C1 segment of cervical spinal cord (tissue), 14 donors: ENCODE measurements at places on chromosomes 11 and 22.

GRCh38 chr11:4551346-4551979, 6.5 kb downstream of the OR52M1 start:
- DNase-seq = no peak

DNA sequence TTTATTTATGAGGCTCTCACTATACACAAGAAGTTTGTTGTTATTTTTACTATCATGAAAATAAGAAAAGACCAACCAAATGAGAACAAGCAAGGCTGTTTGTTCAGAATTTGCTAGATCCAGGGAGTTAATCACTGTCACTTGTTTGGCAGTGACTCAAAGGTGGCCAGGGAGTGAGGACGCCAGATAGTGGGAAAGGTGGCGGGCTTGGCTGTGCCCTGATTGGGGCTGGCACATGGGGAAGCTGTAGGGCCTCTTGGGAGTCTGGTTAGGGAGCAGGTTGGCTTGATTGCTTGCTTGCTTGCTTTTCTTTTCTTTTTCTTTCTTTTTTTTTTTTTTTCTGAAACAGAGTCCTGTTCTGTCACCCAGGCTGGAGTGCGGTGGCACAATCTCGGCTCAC, 53.1 kb upstream of the SLC22A12 start:
- DNase-seq = no peak

GRCh38 chr11:118924591-118925585, 838 bp downstream of the BCL9L start:
- DNase-seq = no peak

- DNase-seq = no peak
Observed at GRCh38 chr11:100715165-100715761, 28.2 kb downstream of the ARHGAP42 start.

DNA sequence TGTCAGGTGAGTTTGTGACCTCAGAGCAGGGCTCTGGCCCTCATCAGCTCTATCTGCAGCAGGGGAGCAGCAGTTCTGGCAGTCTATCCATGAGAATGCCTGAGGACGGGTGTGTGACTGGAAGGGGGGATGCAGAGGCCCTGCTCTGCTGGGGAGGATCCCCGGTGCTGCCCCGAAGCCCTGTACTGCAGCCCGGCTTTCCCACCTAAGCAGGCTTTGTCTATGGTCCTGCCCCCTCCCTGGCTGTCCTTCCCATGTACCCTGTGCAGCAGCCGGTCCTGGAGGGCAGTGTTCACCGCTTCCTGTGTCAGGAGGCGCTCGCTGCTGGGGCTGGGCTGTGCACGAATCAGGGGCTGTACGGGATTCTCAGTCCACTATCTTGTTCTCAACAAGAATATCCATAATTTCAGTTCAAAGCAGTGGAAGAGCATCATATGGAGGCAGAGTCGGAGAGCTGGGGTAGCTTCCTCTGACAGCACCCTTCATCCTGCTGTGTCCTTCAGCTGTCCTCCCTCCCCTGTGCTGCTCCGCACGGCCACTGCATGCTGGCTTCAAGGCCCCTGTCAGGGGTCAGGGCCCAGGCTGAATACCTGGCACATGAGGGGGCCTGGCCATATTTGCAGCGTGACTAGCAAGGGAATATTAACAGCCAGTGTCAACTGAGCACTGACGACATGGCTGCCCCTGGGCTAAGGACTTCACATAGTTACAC, 125.2 kb downstream of the CTTN start:
- no peak for DNase-seq

- DNase-seq = no peak
Observed at GRCh38 chr11:12598330-12599256, 75.6 kb upstream of the TEAD1 start.

DNA sequence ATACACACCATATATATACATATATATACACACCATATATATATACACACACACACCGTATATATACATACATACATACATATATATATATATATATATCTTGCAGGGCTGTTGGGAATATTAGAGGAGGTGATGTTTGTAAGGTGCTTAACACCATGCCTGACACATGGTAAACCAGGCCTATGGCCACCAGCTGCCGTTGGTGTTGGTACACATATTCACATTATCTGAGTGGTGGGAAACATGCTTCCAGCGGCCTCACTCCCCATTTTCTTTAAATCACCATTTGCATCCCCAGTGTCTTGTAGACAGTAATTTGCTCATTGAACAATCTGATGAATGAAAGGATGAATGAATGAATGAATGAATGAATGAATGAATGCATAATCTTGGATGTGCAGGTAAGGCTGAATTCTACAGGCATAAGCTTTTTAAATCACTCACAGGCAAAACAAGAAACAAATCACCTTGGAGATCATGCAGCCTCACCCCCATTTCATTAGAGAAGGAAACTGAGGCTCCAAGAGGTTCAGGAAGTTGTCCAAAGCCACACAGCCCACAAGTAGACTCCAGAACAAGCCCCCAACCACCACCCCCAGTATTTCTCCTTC, 527.8 kb downstream of the MIAT start:
- no peak for DNase-seq

- no peak for DNase-seq
Observed at GRCh38 chr11:80173371-80174136, 732.7 kb upstream of the TENM4 start.

GRCh38 chr11:31671681-31672080, 139.4 kb downstream of the PAX6 start:
- no peak for DNase-seq

- DNase-seq = no peak
Observed at GRCh38 chr11:69299572-69299971, 5.6 kb downstream of the MYEOV start.

DNA sequence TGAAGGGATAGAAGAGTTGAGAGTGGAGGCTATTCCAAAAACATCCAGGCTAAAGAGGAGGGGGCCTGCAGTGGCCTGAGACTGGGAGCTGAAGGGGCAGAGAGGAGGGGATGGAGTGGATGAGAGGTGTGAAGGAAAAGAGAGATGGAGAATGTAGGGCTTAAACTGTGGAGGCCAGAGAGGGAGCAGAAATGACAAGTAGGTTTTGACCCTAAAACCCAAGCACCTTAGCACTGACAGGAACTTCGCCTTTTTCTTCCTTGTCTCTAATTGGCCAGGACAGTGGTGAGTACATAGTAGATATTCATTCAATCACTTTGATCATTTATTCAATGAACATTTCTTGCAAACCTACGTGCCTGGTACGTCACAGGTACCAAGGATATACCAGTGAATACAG, 7.3 kb downstream of the FAM111B start:
- DNase-seq = no peak

DNA sequence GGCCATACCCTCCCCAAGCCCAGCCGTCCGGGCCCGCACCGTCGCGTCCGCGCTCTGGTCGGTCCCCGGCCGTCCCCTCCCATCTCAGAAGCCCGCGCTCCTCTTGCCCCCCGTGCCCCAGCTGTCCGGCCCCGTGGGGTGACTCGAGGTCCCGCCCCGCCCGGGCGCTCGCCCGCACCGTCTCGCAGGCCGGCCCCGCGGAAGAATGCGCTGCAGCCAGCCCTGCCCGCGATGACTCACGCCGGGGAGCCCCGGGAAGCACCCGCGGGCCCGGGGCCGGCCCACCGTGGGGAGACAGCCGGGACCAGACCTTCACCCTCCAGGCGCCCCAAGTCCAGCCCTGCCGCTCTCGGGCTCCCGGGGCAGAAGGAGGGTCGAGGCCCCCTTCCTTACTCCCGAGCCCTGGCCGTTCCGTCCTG, 320 bp upstream of the PHLDA2 start:
- no peak for DNase-seq

- no peak for DNase-seq
Observed at GRCh38 chr22:39674536-39674935, 104.0 kb downstream of the CACNA1I start.

GRCh38 chr11:118893662-118894061, 10.0 kb downstream of the CXCR5 start:
- DNase-seq = no peak

DNA sequence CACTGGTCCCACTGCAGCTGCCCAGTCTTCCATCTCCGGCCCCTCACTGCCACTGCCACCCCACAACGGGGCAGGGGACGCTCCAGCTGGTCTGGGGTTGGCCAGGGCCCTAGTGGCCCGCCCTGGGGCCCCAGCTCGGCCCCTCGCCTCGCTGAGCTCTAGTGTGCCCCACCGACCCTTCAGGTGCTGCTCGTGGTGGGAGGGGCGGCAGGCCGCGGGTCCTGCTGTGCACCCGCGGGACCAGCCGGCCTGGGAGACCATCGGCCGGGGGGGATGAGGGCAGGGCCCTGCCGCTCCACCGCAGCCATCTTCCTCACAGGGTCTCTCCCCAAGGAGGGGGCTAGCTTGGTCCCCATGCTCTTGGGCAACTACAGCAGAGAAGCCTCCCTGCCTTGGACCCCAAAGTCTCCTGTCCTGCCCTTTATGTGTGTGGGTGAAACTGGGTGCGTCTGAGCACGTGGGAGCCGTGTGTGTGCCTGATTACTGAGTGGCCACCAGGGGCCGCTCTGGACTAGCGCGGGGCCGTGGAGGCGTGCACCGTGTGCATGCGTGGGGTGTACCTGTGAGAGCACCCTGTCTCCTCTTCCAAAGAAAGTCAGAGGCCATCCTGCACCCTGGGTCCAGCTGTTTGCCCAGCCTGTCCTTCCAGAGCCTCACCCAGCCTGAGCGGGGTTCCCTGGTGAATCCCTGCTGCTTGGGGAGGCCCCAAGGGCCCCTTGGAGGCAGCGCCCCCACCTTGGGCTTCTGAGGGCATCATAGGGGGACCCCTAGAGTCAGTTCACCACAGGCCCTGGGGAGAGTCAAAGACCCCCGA, 6.0 kb upstream of the ACR start:
- no peak for DNase-seq

DNA sequence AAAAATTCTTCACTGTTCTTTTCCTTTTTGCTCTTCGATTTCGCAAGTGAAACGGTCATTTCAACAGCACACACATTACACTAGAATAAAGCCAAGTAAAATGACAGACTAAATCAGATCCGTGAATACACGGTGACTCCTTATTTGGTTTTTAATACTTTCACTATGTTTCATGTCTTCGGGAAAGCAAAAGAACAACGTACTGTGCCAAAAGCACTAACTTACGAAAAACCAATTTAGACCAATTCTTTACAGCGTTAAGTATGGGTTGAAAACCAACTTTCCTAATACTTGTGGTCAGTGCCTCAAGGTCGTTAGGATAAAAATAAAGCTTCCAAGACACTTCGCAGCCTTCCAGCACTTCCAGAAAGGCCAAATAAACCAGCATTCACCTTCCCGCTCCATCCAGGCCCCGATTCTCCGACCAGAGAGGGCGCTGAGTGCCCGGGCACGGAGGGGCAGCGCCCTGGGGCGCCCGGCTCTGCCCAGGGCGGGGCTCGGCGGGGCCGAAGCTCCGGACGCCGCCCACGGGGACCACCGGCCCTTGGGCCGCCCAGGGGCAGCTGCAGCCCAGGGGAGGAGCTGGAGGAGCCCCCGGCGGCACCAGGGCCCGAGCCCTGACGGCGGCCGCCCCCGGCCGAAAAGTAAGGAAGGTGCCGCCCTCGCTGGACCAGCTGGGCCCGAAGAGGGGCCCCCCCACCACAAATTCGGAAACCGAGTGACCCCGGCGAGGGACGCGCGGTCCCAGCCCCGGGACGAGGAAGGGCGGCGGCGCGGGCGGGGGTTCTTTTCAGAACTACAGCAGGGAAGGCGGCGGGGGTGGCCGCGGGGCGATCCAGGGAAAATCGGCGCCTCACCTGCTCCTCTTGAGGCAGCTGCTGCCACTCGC, 499 bp downstream of the ATL3 start:
- peak; percentile 44 for DNase-seq

DNA sequence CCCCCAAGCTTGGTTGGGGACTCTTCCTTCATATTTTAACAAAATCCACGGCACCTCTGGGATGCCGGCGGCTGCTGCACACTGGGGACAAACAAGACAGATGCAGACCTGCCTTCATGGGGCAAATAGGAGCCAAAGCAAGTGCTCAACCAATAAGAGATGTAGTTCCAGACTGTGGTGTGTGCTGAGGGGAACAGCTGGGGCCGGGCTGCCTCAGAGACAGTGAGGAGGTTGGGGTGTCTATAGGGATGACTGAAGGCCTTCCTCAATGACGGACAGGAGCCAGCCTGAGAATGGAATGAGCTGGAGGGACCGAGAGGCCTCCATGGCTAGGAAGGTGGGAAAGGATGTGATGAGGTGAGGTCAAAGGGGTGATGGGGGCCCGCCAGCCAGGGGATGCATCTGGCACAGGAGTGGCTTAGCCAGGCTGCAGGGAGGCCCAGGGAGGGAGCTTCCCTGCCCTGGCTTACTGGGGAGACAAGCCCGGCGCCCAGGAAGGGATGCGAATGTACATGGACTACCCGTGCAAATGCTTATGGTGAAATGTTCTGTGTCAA, 10.3 kb upstream of the CTSD start:
- no peak for DNase-seq

GRCh38 chr22:18056161-18056666, 21.6 kb upstream of the PEX26 start:
- DNase-seq = peak; percentile 54
